ENCODE measurements at places on chromosomes 7 and 10. TPM values are rescaled to one million over a fixed set of nuclear protein-coding genes. Genes with fewer than 3 reads are reported as not detected.
A peak's percentile ranks its signal among the peaks of the same experiment; 100 is the strongest.

GJD4 gene
- not detected for total RNA-seq

ACBD7 gene
- total RNA-seq, result 2.5 TPM

ZNF488 gene
- 0.46 TPM for total RNA-seq

DNA sequence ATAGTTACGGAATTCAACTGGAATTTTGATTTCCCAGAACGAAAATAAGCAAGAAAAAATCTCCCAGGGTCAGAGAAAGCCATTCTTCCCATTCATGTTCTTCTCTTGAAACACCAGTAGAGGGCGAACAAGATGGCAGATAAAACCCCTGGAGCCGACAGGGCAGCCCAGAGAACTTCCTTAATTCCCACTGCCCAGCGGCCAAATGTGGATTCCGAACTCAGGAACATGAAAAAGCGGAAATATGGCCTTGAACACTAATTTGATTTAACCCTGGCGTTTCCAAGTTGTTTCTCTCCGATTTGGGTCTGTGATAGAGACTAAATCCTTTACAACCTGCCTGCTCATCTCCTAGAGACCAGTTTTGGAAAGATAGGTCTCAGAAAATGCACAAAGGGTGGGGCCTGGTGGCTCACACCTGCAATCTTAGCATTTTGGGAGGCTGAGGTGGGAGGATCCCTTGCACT is 100.7 kb upstream of the WAC start:
- H3K27ac ChIP-seq, result no peak overlapping the region
- peak; percentile 18 for DNase-seq
- H3K4me1 ChIP-seq, result peaks cover 8% of the 10 kb centered on the region

- no peaks in the 10 kb centered on the region for H3K36me3 ChIP-seq
- H3K27me3 ChIP-seq, result no peaks in the 10 kb centered on the region
- H3K4me1 ChIP-seq, result peaks cover 11% of the 10 kb centered on the region
- H3K4me3 ChIP-seq, result no peak overlapping the region
These were observed 199.4 kb upstream of the NPVF start for GRCh38 chr7:25427721-25428120.

GRCh38 chr7:3510101-3511020 is 209.3 kb downstream of the SDK1 start:
- no peaks in the 10 kb centered on the region for H3K4me1 ChIP-seq
- H3K27ac ChIP-seq, result no peak overlapping the region
- DNase-seq, result no peak
- H3K4me3 ChIP-seq, result no peak overlapping the region
- peaks cover 7% of the 10 kb centered on the region for H3K36me3 ChIP-seq
- H3K27me3 ChIP-seq, result no peaks in the 10 kb centered on the region

- DNase-seq, result peak; percentile 41
- peak overlapping the region; percentile 72 for H3K27ac ChIP-seq
- no peak overlapping the region for H3K4me3 ChIP-seq
- peaks cover 74% of the 10 kb centered on the region for H3K4me1 ChIP-seq
- peaks cover 4% of the 10 kb centered on the region for H3K36me3 ChIP-seq
These were observed 6.7 kb downstream of the RNF216 start for GRCh38 chr7:5774790-5775189.

DNA sequence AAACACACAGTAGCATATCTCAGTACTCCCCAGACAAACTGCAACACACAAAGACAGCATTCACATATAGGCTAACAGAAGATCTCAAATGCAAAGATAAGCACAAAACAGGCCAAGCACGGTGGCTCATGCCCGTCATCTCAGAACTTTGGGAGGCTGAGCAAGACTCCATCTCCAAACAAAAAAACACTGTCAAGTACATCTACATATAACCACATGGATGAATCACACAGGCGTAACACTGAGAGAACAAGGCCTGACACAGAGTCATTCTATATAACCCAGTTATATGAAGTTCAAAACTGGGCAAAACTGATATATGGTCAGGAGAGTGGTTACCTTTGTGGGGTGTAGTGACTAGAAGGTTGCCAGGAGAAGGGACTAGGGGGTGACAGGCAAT is 506.4 kb downstream of the KCNMA1 start:
- peaks cover 6% of the 10 kb centered on the region for H3K27me3 ChIP-seq
- no peaks in the 10 kb centered on the region for H3K4me1 ChIP-seq
- no peaks in the 10 kb centered on the region for H3K36me3 ChIP-seq
- DNase-seq, result no peak
- no peak overlapping the region for H3K27ac ChIP-seq
- no peak overlapping the region for H3K4me3 ChIP-seq

DNA sequence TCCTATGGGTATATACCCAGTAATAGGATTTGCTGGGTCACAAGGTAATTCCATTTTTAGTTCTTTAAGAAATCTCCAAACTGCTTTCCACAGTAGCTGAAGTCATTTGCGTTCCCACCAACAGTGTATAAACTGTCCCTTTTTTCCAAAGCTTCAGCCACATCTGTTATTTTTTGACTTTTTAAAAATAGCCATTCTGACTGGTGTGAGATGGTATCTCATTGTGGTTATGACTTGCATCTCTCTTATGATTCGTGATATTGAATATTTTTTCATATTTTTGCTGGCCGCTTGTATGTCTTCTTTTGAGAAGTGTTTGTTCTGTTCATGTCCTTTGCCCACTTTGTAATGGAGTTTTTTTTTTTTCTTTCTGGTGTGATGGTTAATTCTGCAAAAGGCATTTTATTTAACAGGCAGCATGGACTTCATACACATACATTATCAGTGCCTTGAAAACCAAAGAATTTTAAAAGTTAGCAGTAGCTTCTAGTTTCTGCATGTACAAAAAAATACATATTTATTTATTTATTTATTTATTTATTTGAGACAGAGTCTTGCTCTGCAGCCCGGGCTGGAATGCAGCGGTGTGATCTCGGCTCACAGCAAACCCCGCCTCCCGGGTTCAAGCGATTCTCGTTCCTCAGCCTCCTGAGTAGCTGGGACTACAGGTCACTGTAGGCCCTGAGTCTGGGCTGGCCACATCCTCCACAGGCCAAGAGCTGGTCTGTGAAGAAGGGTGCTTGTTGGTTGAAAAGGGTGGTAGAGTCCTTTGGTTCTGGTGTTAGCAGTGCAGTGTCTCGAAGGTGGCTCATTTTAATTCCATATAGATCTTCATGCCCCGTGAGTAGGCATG is 32.3 kb downstream of the AGR3 start:
- H3K27me3 ChIP-seq, result peaks cover 10% of the 10 kb centered on the region
- no peaks in the 10 kb centered on the region for H3K4me1 ChIP-seq
- H3K27ac ChIP-seq, result no peak overlapping the region
- DNase-seq, result no peak
- H3K4me3 ChIP-seq, result no peak overlapping the region

DNA sequence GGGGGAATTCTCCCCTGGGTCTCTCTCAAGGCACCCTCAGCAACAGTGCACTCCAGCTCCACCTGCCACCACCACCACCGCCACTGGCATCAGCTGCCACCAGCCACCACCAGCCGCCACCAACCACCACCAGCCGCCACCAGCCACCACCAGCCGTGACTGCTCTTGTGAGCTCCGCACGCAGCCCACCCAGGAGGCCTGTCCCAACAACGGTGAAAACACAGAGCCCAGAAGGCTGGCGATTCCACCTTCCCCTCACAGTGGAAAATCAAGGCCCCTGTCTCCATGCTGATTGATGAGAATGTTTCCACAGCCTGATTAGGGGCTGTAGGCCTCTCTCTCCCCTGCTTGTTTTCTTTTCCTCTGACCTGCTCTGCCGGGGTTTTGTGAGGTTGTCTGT is 41.1 kb downstream of the COBL start:
- no peaks in the 10 kb centered on the region for H3K4me1 ChIP-seq
- H3K4me3 ChIP-seq, result no peak overlapping the region
- H3K27me3 ChIP-seq, result peaks cover 16% of the 10 kb centered on the region
- H3K27ac ChIP-seq, result no peak overlapping the region

- DNase-seq, result no peak
- H3K4me3 ChIP-seq, result no peak overlapping the region
- no peaks in the 10 kb centered on the region for H3K36me3 ChIP-seq
- H3K27me3 ChIP-seq, result peaks cover 37% of the 10 kb centered on the region
These were observed 37.1 kb upstream of the BICC1 start for GRCh38 chr10:58475322-58476277.

DNA sequence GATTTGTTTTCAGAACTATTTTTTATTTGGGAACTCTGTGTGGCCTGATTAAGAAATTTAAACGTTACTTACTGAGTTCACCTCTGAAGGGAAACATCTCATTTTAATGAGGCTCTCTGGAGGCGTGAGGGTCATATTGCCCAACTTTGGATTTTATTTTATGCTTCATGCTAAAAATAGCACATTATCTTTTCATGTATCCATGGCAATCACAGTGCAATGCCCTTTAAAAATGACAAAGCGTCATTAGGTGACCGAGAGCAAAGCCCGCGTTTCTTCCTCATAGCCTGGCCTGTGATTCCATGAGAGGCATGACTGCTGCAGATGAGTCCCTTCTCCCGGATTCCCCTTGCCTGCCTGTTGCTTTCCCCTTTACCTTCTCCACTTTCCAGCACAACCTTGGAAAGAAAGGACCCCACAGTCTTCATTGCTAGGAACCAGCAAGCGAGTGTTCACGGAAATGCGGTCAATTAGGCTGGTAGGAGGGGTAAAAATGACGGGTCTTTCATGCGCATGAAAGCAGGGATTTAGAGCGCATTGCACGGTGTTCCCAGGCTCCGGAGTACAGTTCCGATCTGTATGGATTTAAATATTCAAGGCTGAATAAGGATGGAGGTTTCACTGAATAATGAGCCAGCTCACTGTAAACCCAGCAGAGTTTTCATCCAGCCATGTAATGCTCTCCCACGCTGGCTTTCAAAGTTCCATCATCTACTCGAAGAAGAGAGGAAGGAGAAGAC is 98.2 kb upstream of the PITRM1 start:
- H3K36me3 ChIP-seq, result no peaks in the 10 kb centered on the region
- DNase-seq, result no peak
- H3K4me3 ChIP-seq, result no peak overlapping the region
- H3K4me1 ChIP-seq, result no peaks in the 10 kb centered on the region
- H3K27me3 ChIP-seq, result peaks cover 42% of the 10 kb centered on the region
- no peak overlapping the region for H3K27ac ChIP-seq

DNA sequence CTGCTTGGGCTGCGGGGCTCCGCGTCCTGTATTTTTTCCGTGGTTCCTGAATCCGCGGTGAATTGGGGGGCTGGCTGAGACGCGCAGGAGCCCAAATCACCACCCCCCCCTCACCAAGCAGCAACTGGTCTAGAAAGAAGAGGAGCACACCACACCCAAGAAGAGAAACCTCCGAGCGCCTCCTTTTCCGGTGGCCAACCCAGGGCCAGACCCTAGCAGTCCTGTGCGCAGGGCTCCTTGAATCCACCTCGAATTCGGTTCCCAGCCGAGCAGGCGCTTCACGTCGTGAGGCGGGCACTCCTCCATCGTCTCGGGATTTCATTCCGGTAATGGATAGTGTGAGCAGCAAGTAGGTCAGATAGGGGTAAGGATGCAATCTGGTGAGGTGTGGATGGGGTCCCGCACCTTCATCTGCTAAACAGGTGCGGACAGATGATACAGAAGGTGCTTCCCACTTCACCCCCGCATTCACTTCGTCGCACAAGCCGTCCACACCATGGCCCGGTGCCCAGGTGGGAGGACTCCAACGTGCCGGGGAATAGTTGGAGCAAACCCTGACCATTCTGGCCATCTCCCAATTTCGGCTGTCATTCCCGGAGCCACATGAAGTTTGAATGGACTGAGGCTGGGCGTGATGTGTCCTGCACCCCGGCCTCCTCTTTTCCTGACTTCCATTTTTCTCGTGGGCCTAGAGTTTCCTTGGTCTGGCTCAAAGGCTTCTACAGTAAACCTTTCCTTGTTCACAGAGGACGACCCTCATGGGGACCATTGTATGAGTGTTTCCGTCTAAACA is 19.8 kb upstream of the ZNF273 start:
- peaks cover 74% of the 10 kb centered on the region for H3K27me3 ChIP-seq
- peaks cover 14% of the 10 kb centered on the region for H3K4me1 ChIP-seq
- no peak for DNase-seq
- H3K36me3 ChIP-seq, result no peaks in the 10 kb centered on the region

DNA sequence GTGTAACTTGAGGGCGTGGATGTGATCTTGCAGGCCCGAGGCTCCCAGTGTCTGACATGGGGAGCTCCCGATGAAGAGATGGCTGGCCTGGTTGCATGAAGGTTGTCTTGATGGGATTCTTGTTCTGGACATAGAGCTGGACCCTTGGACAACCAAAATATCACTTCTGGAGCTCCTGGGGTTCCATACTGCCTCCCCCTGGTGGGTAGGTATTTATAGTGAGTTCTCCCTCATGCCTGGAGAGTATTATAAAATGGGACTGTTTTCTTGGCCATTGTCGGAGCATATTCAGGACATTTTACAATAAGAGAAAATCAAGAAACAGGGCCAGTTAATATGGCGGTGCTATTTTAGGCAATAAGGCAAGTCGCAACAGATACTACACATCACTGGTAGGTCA is 32.6 kb upstream of the GIMAP8 start:
- no peaks in the 10 kb centered on the region for H3K27me3 ChIP-seq
- no peak overlapping the region for H3K27ac ChIP-seq
- no peak for DNase-seq
- no peak overlapping the region for H3K4me3 ChIP-seq
- H3K36me3 ChIP-seq, result no peaks in the 10 kb centered on the region

DNA sequence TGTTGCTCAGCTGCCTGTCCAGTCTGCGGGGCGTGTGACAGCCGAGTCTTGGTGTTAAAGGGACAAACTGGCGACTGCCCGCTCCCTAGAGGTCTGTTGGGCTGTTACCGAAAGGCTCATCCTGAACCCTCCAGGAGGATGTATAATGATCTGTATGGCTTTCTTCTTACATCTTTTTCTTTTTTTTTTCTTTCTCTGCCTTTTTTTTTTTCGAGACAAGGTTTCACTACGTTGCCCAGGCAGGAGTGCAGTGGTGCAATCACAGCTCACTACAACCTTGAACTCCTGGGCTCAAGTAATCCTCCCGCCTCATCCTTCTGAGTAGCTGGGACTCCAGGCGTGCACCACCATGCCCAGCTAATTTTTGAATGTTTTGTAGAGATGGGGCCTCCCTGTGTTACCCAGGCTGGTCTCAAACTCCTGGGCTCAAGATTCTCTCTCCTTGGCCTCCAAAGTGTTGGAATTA is 857 bp downstream of the INTS15 start:
- DNase-seq, result no peak
- peaks cover 14% of the 10 kb centered on the region for H3K4me1 ChIP-seq
- peak overlapping the region; percentile 97 for H3K27ac ChIP-seq
- peak overlapping the region; percentile 98 for H3K4me3 ChIP-seq
- no peaks in the 10 kb centered on the region for H3K27me3 ChIP-seq
- no peaks in the 10 kb centered on the region for H3K36me3 ChIP-seq

DNA sequence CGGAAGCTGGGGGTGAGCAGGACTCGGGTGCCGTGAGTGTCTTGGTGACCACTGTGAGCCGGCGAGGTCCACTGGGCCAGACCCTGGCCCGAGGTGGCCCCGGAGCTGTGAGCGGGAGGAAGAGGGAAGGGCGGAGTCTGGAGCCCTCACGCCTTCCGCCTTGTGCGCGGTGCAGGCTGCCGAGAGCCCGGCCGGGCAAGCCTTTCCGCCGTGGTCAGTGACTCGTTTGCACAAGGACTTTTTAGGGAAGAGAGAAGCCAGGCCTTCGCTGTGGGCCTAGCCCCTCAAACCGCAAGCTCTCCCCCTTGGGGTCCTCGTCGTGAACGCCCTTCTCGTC is 40.9 kb upstream of the ZNF32 start:
- DNase-seq, result peak; percentile 51
- peaks cover 16% of the 10 kb centered on the region for H3K4me1 ChIP-seq
- H3K27me3 ChIP-seq, result peaks cover 40% of the 10 kb centered on the region
- H3K27ac ChIP-seq, result peak overlapping the region; percentile 38
- H3K36me3 ChIP-seq, result no peaks in the 10 kb centered on the region
- H3K4me3 ChIP-seq, result peak overlapping the region; percentile 91

- DNase-seq, result no peak
- no peaks in the 10 kb centered on the region for H3K27me3 ChIP-seq
- peak overlapping the region; percentile 0 for H3K4me3 ChIP-seq
- peaks cover 4% of the 10 kb centered on the region for H3K36me3 ChIP-seq
- peak overlapping the region; percentile 84 for H3K27ac ChIP-seq
- H3K4me1 ChIP-seq, result peaks cover 77% of the 10 kb centered on the region
These were observed 20.8 kb downstream of the EPC1 start for GRCh38 chr10:32326119-32326518.

All from activated T-cell treated with anti-CD3 and anti-CD28 coated beads, Interleukin-2, amount 50 U/mL, for 72 hours (primary cell).